SK-N-DZ (cell line): ENCODE measurements at places on chromosomes 16 and 17.
A peak's percentile ranks its signal among the peaks of the same experiment; 100 is the strongest.

DNA sequence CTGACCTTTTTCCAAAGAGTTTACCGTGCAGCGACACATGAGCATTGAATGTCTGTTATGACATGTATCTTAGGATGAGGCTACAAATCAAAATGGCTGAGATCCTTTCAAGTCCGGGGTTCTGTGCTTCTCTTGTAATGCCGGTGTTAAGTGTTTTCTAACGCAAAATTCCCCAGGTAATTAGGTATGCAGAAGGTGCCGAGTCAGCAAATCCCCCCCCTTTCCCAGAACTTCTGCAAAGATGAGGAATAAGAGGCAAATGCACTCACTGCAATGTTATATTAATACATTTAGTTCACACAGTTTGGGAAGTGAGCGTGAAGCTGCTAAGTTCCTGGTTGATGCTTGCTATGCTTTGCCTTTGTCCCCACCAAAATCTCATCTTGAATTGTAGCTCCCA, 36.3 kb upstream of the MLYCD start:
- no peak for DNase-seq

- no peak for DNase-seq
Observed at GRCh38 chr16:88782454-88783390, 2.3 kb downstream of the PIEZO1 start.

GRCh38 chr17:76106703-76107102, 3.1 kb upstream of the EXOC7 start:
- no peak for DNase-seq

DNA sequence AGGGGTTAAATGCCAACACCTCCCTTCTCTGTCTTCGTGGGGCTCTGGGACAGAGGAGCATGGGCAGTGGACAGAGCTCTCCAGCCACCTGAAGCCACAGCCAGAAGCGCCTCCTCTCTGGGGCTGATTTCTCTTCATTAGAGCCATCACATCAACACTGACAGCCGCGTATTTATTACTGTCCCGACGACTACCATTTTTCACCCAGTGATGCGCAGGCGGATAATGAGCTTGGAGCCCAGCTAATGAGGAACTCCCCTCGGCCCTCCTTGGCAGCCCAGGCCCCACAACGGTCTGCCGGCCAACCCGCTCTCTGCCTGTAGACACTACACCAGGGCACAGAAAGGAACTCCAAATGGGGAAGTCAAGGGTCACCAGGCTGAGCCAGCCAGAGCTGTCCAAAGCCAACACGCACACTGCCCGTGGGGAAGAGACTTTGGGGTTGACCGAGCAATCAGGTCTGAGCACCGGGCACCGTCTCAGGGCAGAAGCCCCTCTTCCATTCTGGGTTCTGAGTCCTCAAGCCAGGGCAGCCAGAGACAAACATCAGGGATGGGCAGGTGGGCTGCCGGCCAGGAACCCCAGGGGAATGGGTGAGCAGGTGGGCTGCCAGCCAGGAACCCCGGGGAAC, 13.2 kb downstream of the SDK2 start:
- DNase-seq = no peak

- no peak for DNase-seq
Observed at GRCh38 chr16:48173889-48174288, 18.1 kb upstream of the ABCC12 start.

DNA sequence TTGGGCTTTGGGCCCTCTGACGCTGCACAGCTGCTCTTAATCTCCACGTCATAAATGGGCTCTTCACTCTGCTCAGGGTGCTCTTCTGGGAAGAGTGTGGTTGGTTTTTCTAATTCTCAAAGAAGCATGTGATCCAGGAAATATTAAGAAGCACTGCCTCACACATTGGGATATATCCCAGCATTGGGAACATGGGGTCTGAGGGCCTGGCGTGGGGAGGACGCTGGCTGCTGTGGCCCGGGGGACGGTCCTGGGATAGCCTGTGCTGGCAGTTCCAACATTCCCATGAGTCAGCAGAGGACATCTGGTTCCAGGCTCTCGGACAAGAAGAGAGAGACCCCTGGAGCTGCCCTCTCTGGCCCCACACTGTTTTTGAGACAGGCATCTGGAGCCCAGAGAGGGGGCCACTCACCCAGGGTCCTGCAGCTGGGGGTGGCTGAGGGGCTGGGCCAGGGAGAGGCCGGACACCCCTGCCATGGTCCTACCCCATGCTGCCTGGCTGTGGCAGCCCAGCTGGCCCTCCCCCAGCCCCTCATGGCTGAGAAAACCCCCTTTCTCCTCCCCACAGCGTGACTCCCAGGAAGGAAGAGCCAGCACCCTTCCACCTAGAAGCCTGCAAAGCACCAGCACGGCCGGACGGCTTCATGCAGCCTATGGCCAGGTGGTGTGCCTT, 58.8 kb downstream of the NT5M start:
- DNase-seq = no peak

DNA sequence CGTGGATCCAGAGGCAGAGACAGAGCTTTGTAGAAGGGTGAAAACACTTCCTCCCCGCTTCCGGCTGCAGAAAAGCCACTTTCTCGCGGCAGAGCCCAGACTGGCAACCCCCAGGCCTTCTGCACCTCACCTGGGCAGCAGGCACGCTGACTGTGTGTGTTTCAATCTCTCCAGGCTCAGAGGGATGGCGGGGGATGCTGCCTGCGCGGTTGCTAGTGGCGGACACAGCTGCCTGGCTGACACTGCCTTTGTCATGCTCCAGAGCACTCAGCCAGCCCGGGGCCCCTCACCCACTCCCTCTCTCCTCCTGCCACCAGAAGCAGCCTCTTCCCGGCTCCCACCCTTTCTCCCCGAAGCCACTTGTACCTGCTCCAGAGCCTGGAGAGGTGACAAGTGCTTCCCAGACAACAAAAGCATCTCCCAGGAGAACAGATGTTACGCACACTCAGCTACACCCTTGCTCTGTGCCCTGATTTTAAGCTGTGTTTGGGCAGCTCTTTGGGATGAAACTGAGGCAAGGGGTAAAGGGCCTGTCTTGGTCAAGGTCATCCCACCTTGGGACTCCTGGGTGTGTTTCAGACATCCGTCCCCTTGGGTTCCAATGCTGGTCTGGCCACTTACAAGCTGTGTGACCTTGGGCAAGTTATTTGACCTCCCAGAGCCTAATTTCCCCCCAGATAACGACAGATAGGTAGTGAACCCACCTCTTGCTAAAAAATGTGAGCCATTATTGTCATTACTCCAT, 9.2 kb upstream of the GLIS2 start:
- DNase-seq = peak; percentile 66

GRCh38 chr16:30131869-30132475, 9.0 kb upstream of the MAPK3 start:
- no peak for DNase-seq

DNA sequence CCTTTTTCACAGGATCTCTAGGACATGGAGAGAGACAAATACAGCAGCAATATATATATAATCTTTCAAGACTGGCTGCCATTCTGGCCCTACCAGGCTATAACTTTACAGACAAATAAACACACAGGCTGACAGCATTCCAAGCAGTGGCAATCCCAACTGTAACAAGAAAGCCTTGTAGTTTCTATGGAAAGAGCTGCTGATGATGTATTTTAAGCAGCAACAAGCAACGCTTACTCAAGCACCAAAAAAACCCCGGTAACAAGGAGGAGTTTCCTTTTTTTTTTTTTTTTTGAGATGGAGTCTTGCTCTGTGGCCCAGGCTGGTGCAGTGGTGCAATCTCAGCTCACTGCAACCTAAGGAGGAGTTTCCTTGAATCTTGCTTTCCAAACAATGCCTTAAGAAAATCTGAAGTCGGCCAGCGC, 23.2 kb downstream of the LSM12 start:
- DNase-seq = no peak

DNA sequence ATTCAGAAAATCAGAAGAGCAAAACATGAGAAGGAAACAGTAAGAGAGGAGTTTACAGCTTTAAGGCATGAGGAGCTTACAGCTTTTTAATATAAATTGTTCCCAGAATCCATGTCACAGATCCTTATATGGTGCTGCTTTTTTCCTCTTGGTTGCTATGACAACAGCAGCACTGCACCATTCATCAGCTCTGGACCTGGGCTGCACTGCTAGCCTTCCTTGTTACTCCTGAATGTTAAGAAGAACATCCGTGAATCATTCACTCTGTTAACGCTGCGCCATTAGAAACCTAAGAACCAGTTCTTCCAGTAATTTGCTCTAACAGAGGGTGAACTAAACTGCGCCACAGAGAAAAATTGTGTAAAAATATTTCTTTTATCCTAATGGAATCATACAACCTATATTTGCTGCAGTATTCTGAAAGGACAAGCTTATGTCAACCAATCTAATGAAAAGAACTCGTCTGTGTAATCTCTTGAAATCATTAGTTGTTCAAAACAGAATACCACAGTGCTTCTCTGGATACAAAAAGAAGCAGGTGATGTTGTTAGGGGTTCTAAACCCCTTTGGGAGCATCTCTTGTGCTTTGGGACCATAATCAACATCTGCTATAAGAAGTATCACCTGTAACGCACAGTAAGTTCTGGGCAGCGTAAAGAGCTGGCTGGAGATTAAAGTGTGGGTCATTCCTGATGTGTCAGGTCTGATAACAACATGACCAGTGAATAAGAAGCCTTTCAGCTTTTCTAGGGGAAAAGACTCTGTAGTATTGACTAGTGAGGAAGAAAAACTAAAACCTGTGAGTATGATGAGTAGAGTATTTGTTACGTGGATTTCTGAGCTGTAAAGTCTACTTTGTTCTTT, 151.2 kb downstream of the TANC2 start:
- DNase-seq = peak; percentile 94

DNA sequence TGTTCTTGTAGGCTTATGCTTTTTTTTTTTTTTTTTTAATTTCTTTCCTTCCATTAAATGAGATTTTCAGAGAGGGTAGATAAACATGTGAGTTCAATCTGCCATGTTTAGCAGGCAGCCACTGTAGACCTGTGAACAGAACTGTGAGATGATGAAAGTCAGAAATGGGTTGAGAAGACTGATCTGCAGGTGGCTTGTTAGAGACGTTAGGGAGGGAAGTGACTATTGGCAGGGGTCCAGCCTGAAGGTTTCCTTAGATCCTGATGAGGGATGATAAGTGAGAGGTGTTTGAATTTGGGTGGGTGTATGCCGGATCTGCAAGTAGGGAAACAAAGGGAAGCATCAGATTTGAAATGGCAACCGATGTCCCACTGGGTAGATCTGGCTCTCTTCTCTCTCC, 157.8 kb downstream of the HS3ST3B1 start:
- DNase-seq = no peak

- DNase-seq = peak; percentile 75
Observed at GRCh38 chr17:81401723-81402529, 6.7 kb downstream of the BAHCC1 start.

- no peak for DNase-seq
Observed at GRCh38 chr17:16003841-16004240, 4.2 kb downstream of the TTC19 start.

DNA sequence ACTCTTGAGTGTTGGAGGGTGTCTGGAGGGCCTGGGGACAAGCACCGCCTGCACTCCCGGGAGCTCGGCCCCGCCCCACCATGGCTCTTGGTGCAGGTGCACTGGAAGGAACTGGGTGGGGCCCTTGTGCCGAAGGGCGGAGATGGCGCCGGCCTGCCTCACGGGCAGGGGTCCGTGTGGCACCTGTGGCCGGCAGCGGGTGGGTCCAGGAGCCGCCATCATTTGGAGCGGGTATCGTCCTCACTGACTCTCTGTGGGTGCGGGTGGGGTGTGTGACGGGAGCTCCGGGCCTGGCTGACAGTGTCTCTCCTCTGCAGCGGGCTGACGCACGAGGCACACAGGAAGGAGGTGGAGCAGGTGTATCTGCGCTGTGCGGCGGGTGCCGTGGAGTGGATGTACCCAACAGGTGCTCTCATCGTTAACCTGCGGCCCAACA, 5.2 kb downstream of the METRNL start:
- no peak for DNase-seq

DNA sequence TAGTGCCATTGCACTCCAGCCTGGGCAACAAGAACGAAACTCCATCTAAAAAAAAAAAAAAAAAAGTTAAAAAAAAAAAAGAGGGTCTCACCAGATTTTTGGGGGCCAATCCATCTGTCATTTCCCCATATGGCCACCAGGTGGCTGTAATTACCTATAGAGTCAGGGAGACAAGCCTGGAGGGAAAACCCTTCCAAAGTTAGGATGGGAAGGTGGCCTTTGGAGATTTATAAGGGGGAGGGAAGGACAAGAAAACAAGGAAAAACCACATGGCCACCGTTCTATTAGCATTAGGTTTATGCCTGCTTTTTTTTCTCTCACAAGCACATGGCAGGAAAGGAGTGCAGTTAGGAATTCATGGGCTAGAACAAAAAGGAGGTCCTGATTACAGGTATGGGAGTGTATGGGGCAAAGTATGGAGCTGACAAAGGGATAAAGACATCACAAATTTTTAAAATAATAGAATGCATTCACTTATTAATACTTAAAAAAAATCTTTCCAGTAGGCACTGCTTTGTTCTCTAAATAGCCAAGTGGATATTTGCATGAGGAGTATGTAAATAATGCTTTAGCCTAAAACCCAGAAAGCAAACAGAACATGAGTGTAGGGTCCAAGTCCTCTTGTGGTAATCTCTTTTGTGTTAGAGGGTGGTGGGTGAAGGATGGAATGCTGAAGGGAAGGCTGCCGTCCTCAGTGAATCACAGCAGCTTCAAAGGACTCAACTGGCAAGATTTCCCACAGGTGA, 5.1 kb downstream of the CYB5D1 start:
- peak; percentile 75 for DNase-seq

DNA sequence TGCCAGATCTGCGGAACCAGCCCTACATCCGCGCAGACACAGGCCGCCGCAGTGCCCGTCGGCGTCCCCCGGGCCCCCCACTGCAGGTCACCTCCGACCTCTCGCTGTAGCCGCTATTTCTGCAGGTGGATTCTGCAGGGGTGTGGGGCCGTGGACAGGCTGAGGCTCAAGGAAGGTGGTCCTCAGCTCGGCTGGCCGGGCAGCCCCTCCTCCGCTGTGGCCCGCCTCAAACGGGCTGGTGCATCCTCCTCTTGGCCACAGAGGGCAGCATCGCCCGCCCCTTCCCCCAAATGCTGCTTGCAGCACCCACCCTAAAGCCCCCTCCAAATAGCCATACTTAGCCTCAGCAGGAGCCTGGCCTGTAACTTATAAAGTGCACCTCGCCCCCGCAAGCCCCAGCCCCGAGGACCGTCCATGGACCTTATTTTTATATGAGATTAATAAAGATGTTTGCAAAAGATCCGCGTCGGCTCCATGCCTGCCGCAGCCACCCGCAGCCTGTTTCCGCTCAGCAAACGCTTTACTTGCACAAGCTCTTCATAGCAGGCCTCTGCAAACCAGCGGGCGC, 14.9 kb downstream of the SPATA32 start:
- peak; percentile 69 for DNase-seq

GRCh38 chr17:28953444-28954118, 2.3 kb upstream of the PHF12 start:
- DNase-seq = peak; percentile 83
